Vein endothelial cell (primary cell): ENCODE measurements at places on chromosomes 7 and 10. TPM values are rescaled to one million over a fixed set of nuclear protein-coding genes. Genes with fewer than 3 reads are reported as not detected.

TUBB8 gene
- total RNA-seq: not detected in 2 replicates

PLCE1 gene
- total RNA-seq: under 0.01 and 0.10 TPM in 2 replicates

SSC4D gene
- 0.38 and 0.65 TPM in 2 replicates for total RNA-seq

VENTX gene
- not detected in 2 replicates for total RNA-seq

PKD2L1 gene
- not detected in 2 replicates for total RNA-seq

GIMAP5 gene
- 63.7 and 101 TPM in 2 replicates for total RNA-seq

FBXL13 gene
- 0.76 and 0.98 TPM in 2 replicates for total RNA-seq

CUZD1 gene
- total RNA-seq: 0.65 and 0.86 TPM in 2 replicates

LIPM gene
- total RNA-seq: not detected in 2 replicates

AKR1C8 gene
- total RNA-seq: not detected in 2 replicates

CNNM1 gene
- total RNA-seq: under 0.01 and 0.10 TPM in 2 replicates

GSDME gene
- 13.1 and 17.1 TPM in 2 replicates for total RNA-seq

CPED1 gene
- total RNA-seq: 0.65 and 2.5 TPM in 2 replicates

PLAC9 gene
- 2.3 and 2.5 TPM in 2 replicates for total RNA-seq

SPDYE6 gene
- 0.33 TPM in 1 of 2 replicates, not detected in the other for total RNA-seq
